Cardiac muscle cell (in vitro differentiated cells and primary cell): ENCODE measurements at places on chromosomes 11 and 22. TPM values are rescaled to one million over a fixed set of nuclear protein-coding genes. Genes with fewer than 3 reads are reported as not detected.

Gene SOX6
- total RNA-seq = 7.6 and 9.6 TPM in 2 replicates

Gene HBB
- not detected in 2 replicates for total RNA-seq

Gene PRR33
- not detected in 2 replicates for total RNA-seq

Gene TBX1
- 0.12 and 0.35 TPM in 2 replicates for total RNA-seq

Gene MS4A4E
- total RNA-seq = not detected in 2 replicates

DNA sequence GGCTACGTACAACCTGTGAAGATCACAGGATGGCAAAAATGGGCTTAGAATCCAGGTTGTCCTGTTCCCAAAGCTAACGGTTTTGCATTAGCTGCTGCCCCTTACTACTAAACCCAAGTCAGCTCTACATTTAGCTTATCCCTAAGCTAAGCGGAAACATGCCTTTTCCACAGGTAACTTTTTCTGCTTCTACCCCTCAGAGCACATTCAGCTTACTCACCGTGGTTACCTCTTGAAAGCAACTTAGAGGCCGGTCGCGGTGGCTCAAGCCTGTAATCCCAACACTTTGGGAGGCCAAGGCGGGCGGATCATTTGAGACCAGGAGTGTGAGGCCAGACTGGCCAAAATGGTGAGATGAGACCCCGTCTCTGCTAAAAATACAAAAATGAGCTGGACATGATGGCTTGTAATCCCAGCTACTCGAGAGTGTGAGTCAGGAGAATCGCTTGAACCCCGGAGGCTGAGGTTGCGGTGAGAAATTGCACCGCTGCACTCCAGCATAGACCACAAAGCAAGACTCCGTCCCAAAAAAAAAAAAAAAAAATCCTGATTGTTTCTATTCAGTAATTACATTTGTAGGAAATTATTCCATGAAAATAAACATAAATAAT is 790 bp upstream of the TMEM41B start:
- no peak for DNase-seq

DNA sequence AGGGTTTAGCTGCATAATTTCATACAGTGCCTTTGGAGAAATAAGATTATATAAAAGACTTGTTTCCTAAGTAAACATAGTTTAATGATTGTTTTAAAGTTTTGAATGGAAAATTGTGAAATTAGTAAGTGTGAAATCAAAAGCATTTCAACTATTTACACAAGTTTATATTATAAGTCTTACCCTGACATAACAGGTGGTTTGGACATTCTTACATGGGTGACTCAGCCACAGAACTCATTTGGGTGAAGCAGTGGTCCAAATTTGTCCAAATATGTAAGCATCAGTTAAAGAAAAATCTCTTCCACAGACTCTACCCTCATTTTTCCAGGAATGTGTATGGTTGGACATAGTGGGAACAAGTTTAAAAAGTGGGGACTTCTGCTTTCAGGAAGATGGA is 68.0 kb downstream of the USP47 start:
- no peak for DNase-seq

- peak; percentile 45 for DNase-seq
Observed at GRCh38 chr22:36977401-36977861, 41.8 kb downstream of the TST start.

DNA sequence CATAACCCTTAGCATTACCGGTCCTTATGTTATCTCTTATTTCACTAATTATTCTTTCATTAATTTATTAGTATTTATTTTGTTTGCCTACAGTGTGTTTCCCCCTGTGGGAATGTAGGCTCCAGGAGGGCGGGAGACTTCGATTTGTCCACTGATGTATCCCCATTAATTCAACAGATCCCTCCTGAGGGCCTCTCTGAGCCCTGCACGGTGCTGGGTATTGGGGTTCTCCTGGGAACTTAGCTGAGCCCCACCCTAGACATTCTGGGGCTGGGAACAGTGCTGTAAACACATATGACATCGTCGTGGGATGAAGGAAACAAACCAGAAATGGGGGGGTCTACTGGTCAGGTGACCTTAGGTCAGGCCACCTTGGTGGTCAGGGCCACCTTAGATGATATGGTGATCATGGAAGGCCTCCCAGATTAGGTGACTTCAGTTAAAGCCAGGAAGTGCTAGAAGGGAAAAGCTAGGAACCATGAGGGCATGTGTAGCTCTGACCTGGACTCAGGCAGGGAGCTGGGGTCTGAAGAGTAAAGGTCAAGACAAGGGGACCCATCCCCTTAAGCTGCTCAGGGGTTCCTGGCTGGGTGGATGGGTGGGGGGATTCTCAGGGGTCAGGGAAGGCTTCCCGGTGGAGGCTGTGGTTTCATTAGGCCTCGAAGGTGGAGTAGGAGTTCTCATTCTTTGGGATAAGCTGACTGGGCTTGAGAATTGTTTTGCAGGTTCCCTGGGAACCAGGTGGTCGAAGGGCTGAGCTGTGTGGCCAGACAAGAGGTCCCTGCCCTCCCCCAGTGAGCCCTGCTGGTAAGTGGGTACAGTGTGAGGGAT is 1.0 kb downstream of the PHETA2 start:
- no peak for DNase-seq

DNA sequence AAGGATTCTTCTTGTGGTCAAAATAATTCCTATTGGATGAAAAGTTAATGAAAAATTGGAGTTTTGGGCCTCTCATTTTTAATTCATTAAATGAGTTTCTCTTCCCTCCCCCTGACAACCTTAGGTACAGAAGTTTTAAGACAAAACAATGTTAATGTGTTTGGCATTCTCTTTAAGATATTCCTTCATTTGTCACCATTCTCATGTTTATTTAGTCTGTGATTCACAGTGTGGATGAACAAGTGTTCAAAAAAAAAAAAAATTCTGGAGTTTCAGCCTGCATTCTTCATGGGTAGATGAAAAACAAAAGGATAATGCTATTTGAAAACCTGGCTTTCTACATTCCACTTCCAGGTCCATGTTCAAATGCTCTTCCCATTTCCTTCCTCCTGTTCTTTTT is 172.6 kb upstream of the LUZP2 start:
- no peak for DNase-seq

- DNase-seq = no peak
Observed at GRCh38 chr11:112605093-112605666, 344.5 kb upstream of the PLET1 start.

DNA sequence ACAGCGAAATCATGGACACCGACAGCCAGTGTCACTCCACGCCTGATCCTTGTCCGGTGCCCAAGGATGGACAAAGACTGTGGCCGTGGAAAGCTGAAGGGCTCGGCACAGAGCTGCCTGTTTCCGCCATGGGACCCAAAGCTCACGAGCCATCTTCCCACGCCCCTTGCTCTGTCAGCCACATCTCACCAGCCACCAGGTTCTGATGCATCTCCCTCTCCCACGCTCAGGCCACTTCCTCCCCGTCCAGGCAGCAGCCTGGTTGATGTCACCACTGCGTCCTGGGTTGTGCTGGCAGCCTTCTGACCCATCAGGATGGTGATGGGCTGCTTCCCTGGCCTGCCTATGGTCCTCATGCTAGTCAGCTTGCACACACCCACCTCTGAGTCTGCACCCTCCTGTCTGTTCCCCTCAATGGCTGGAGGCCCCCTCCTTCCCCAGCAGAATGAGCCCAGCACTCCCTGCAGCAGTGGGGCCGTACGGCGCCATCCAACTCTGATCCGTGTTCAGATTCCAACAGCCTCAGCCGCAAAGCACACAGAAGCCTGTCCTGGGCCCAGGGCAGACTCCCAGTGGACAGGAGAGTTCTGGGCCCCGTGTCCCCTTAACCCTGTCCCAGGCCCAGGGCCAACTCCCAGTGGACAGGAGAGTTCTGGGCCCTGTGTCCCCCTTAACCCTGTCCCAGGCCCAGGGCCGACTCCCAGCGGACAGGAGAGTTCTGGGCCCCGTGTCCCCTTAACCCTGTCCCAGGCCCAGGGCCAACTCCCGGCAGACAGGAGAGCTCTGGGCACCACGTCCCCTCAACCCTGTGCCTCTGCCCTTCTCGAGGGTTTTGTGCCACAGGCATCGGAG is 259.5 kb downstream of the BRD1 start:
- DNase-seq = no peak

GRCh38 chr22:35383679-35384071 is 2.8 kb downstream of the HMOX1 start:
- no peak for DNase-seq
